A172 (cell line): ENCODE measurements at places on chromosomes 12 and 14.

DNA sequence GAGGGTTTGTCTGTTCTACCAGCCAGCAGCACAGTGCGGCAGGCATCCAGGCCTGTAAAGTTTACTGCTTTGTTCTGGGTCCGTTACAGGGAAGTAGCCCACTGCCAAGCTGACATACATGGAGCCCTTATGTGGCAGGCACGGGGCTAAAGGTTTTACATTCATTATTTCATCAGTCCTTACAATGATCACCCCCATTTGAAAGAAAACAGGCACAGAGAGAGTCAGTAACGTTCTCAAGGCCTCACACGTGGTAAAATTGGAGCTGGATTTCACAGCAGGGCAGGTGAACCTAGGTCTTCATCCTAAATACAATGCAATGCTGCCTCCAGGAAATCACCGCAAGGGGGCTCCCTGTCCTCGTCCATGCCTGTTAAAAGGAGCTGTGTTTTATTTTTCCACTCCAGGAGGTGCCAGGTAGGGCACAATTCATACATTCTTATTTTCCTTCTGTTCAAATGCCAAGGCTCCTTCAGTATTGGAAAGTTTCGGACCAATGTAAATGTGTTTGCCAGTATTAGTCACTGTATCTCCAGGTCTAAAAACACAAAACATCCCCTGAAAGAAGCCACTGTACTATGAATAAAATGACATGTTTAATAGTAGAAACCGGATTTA is 172.2 kb upstream of the GZMB start:
- DNase-seq = peak; percentile 24

DNA sequence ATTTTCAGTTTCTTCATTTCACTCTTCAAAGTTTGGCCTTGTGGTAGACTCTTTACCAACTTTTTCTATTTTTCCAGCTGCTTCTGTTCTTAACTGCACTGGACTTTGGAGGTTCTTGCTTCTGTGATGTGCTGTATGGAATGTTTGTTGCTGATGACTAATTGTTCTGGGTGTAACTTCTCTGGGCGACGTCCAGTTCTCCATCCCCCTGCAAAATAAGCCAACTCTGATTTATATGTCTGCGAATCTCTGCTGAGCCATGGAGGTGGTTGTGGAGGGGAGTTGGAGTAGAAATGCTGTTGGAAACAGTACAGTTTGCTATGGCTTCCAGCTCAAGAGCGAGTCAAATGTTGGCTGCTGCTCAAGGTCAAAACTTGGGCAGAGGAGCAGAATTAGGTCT is 113.9 kb upstream of the DYRK2 start:
- peak; percentile 86 for DNase-seq

DNA sequence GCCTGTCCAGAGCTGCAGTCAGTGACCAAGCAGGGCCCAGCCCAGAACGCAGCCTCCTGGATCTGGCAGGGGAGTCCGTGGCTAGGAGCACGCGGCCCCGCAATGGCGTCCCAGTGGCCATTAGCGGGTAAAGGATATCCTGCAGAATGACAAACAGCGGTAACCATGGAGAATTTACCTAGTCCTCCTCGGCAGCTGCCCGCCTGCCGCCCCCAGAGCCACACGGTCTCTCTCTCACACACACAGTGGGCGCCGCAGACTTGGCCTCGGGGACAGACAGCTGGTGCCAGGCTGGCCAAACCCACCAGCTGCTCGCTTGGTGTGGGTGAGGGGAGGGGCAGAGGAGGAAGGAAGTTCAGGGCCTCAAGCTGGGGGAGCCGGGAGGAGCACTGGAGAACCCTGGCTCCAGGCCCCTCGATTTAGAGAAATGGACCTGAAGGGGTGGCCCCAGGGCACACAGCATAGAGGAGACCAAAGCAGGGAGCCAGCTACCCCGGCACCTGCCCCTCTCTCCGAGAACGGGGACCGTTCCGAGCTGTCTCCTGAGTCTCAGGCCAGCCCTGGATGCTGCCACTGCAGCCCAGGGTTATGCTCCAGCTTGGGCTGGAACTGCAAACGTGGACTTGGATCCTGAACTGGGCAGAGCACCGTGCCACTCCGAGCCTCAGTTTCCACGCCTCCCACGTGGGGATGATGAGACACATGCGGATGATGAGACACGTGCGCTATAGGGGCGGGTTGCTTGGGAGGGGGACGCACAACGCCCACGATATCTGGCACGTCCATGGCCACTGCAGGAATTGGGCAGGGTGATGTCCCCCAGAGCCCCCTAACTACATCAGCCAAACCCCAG is 3.4 kb downstream of the CDK2AP1 start:
- DNase-seq = no peak

- no peak for DNase-seq
These were observed 9.5 kb downstream of the POMT2 start for GRCh38 chr14:77311217-77311616.

- DNase-seq = no peak
These were observed 11.0 kb downstream of the MDM1 start for GRCh38 chr12:68321140-68321539.

GRCh38 chr12:54040648-54041047 is 7.8 kb downstream of the HOXC5 start:
- DNase-seq = no peak

DNA sequence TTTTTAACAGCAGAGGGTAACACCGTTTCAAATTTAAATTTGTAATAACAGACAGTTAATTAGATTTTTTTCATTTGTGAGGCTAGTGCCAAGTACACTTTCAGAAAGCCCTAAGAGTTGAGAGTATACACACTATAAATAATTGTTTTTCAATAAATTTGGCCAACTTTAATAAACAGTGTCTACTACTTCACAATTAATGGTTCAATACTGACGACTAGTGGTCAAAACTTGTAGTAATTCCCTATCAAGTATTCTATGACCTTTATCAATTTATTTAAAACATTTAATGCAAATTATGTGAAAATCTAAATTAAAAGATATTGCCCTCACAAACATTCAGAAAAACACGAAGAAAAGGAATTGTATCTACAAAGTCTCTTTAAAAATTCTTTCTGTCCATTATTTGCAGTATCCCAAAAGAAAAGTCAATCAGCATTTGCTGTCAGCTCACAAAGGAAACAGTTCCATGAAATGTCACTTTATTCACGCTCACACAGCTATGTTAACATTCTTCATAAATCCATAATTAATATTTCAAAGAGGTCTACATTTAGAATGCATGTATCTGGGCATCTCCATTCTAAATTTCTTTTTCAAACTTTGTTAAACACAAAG is 91.2 kb downstream of the CEP128 start:
- DNase-seq = peak; percentile 11

GRCh38 chr12:57460468-57460784 is 841 bp downstream of the GLI1 start:
- no peak for DNase-seq

- no peak for DNase-seq
These were observed 92.1 kb upstream of the OTX2 start for GRCh38 chr14:56902385-56902784.

- DNase-seq = no peak
These were observed 140.1 kb downstream of the SYNE2 start for GRCh38 chr14:63992858-63993257.

- DNase-seq = no peak
These were observed 42.4 kb downstream of the PDE3A start for GRCh38 chr12:20410734-20411133.

DNA sequence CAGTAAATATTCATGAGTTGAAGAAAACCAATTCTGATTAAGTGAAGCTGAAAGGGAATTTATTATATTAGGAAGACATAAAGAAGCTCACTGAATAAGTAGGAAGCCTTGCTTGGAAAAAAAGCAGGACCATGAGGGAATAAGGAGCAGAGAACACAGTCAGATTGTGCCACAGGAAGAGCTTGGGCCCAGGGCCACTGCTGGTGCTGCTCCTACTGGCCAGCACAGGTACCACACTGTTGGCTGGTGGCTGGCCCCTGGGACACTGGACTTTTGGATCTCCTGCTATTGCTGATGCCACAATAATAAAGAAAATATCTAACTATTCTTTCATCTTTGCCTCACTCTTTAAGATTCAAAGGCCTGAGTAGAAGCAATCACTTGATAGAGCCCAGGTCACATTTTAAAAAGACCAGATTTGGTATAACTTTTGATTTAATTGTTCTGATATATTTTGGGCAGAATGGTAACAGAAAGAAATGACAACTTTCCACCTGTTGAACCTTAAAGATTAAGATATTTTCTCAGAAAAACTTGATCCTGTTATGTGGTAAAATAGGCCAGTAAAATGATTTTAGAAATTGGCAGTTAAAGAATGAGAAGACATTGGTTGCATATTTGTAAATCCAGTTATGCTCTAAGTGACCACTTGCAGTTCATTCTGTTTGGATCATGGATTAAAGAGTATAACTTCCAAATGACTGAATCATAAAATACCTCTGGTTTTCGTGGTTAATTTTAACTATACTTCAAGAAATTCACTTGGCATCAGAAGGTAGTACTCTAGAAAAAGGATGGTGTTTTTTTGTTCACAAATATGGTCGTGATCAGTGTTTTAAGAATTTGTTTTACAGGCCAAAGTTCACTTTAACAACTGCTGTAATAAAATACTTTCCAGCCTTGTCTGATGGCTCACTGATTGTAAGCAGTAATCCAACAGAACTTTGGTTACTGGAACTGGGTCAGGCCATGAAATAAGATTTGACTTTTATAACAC is 68.3 kb downstream of the DERA start:
- peak; percentile 33 for DNase-seq

DNA sequence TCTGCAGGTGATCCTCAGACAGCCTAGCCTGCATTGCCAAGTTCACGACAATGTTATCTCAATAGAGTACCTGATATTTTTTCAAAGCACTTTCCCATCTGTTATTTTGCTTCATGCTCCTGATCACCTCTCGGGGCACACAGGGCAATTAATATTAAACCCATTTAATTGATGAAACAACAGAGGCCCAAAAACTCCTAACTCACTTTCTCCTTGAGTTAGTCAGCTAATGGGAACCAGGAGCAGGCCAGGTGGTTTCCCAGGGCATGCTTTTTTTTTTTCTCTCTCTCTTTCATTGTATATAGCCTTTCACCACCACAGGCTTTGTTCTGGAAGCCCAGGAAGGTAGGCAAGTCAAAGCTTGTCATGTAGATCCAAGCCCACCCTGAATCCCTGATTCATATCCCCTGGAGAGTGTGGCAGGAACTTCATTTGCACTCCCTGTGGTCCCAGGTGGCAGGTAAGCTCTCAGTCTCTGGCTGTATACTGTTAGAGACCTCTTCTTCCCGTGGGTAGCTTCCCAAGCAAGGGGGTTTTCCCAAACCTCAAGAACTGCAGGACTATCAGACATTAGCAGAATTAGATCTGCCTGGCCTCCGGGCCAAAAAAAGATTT is 41.6 kb upstream of the MAP1LC3B2 start:
- DNase-seq = no peak

- DNase-seq = no peak
These were observed 9.9 kb downstream of the PEBP1 start for GRCh38 chr12:118145798-118146156.

DNA sequence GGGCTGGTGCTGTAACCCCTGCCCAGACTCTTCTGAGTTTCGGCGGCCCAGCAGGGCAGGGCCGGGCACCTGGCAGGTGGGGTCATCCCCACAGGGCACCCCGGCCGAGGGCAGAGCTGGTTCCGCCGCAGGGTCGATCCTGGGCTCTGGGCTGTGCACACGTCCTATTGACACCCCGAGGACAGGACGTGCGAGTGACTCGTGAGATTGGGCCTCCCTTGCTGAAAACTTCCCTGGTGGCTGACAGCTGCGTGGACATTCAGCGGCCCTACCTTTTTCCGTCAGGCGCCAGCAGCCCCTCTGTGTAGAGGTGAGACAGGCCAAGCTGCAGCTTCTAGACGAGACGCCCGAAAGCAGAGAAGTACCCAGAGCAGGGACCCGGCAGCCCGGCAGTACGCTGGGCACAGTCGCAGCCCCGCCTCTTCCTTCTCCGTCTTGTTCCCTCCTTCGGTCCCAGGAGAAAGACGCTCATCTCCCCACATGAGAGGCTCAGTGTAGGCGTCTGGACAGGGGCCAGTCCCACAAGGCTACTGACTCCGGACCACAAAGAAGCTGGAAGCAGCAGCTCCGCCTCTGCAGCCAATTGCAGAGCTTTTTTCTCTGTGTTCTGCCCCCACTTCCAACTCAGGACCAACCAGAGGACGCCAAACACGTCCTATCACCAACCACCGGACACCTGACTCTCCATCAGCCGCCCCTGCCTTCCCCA is at the start of gene LRCOL1:
Gene LRCOL1 (minus strand): TSS at position 532 of the 709 bp plus-strand sequence. CDS start 4,331 bp downstream, outside the sequence.
- peak; percentile 68 for DNase-seq

DNA sequence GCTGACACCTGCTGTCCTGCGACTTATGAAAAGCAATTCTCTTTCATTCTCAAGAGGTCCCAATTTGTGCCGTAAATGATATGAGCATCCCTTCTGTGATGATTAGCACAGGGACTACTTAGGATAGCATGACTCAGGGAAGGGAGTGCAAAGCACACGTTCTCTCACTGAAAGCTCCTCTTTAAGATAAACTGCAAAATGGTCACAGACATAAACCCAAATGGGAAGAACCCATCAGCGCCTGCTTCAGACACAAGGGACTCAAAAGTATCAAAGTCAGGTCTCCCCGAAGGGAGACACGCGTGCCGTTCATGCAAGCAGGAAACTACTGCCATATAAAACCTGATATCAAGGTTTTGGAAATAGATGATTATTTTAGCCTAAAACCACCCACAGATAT is 33.9 kb upstream of the PIWIL1 start:
- no peak for DNase-seq

DNA sequence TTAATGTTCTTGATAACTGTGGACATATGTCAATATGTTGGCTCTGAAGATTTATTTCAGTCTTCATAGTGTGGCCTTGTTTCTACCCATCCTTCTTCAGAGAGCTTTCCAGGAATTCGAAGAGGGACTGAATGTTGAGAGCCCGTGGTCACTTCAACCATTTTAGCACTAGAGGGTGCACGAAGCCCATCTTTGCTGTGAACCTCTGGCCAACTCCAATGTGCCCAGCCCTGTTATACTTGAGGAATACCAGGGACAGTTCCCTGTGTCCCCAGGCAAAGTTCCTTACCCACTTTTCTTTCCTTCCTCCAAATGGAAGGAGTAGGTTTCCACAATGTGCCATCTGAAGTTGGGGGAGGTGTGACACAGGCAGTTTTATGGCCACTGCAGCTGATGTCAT is 603.5 kb downstream of the RPL10L start:
- DNase-seq = peak; percentile 73

GRCh38 chr12:126157575-126157966 is 1092.3 kb downstream of the AACS start:
- no peak for DNase-seq

DNA sequence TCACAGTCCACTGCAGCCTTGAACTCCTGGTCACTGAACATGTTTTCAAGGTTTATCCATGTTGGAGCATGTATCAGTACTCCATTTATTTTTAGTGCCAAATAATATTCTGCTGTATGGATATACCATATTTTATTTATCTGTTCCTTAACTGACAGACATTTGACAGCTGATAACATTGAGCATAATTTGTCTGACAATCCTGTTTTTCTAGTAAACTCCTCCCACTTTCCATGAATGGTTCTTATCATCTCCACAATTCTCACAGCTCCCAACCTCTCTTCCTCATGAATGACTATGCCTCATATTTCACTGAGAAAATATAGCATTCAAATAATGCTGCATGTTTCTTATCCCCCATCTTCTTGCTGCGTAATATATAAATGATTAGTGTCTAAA is 33.3 kb downstream of the COCH start:
- DNase-seq = no peak

GRCh38 chr14:20757965-20758364 is 10.2 kb upstream of the EDDM3B start:
- no peak for DNase-seq

GRCh38 chr14:67806246-67806645 is 10.1 kb downstream of the ZFYVE26 start:
- no peak for DNase-seq

- DNase-seq = no peak
These were observed 1318.9 kb downstream of the AACS start for GRCh38 chr12:126384026-126384564.
